Urinary bladder (tissue), 4 donors: ENCODE measurements at places on chromosomes 3 and 15. TPM values are rescaled to one million over a fixed set of nuclear protein-coding genes. Genes with fewer than 3 reads are reported as not detected.

ZNF662 gene
- polyA plus RNA-seq, result 5.1 TPM

PLCB2 gene
- 9.8 TPM for polyA plus RNA-seq

TBC1D21 gene
- polyA plus RNA-seq, result not detected

TM6SF1 gene
- 3.7 TPM for polyA plus RNA-seq

CFAP92 gene
- 0.62 TPM for polyA plus RNA-seq

TERB2 gene
- not detected for polyA plus RNA-seq

COLQ gene
- polyA plus RNA-seq, result 1.8 TPM

HRG gene
- 0.46 TPM for polyA plus RNA-seq

CD80 gene
- 0.08 TPM for polyA plus RNA-seq

ZIC1 gene
- not detected for polyA plus RNA-seq

APOD gene
- polyA plus RNA-seq, result 395 TPM

DNA sequence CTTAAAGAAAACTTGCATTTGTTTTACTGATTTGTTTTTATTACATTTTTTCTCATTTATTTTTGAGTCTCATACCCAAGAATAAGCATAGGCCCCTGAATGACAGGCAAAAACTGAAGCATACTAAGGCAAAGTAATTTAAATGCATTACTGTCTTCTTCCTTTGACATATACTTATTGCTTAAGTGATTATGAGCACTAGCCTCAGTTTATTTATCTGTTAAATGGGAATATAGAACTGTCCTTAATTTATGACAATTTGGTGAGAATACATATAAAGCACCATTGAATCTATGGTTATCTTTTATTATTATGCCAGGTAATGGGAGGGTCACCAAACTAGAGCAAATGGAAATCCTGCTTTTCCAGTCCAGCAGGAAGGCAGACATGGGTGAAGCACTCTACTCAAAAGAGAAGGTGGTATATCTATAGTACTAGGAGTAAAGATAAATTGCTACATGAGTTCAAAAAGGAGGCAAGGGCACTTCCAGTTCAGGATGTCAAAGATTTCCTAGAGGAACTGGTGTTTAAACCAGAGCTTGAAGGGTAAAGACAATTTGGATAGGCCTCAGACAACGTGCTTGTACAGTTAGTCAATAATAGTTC lies 435.0 kb downstream of the FOXP1 start:
- DNase-seq, result no peak

DNA sequence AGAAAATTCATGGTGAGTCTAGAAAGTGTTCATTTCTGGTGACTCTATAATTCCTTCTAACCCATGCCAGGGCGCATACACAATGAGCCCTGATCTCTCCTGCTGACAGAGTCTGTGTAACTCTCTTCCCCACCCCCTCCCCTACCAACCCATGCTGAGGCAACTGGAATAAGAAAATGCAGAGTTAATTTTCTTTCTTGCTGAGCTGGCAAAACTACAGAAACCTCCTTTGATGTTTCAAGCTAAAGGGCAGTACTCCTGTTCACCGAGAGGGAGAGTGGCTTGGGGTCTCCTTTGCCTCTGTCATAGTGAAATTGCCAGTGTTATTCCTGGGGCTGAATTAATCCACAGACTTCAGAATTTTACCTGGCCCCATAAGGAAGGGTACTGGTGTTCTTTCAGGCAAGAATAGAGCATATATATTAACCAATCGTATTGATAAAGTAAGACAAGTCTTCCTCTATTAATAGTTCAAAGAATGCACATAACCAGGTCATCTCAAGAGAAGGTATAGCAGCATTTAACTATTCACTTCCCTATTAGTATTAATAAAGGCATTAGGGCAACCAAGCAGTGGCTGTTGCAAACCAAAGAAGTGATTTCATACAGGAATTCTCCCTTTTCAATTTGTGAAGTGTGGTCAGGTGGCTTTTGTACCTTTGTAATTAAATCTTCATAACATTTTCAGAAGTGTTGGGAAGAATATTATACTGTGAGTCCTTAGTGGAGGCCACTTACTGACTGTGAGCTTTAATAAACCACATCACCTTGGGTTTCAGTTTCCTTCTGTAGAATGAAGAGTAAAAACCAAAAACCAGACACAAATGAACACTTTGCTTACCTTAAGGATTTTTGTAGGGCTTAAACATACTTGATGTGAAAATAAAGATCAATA lies 4.1 kb downstream of the GAP43 start:
- no peak for DNase-seq

GRCh38 chr3:45204136-45204535 lies 22.0 kb downstream of the TMEM158 start:
- DNase-seq, result no peak

- no peak for DNase-seq
Observed at GRCh38 chr3:85760342-85760741, 801.6 kb downstream of the CADM2 start.

GRCh38 chr3:33883538-33883950 lies 85.1 kb downstream of the PDCD6IP start:
- DNase-seq, result no peak

DNA sequence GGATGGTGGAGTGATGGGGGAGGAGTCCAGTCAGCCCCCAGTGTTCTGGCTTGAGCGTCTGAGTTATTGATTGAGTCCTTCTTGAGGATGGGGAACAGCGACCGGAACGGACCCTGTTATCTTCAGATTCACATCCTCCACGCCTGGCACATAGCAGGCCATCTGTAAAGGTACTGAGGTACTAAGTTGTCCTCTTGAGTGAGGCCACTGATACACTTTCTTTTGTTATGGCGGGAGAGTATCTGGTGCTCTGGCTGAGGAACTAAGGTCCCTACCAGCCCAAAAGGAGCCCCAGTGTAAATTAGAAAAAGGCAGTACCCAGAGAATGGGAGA lies 16.7 kb upstream of the HRH1 start:
- no peak for DNase-seq

- no peak for DNase-seq
Observed at GRCh38 chr3:11845651-11846050, 1.0 kb downstream of the TAMM41 start.

GRCh38 chr3:50297896-50298725 lies 1.1 kb downstream of the HYAL3 start:
- no peak for DNase-seq

GRCh38 chr15:48049736-48050135 lies 71.1 kb upstream of the SLC24A5 start:
- DNase-seq, result no peak

GRCh38 chr3:143060906-143061305 lies 58.7 kb upstream of the CHST2 start:
- DNase-seq, result no peak

- DNase-seq, result no peak
Observed at GRCh38 chr3:144242747-144243146, 271.1 kb downstream of the DIPK2A start.

GRCh38 chr15:64017082-64017588 lies 29.1 kb downstream of the DAPK2 start:
- DNase-seq, result no peak

DNA sequence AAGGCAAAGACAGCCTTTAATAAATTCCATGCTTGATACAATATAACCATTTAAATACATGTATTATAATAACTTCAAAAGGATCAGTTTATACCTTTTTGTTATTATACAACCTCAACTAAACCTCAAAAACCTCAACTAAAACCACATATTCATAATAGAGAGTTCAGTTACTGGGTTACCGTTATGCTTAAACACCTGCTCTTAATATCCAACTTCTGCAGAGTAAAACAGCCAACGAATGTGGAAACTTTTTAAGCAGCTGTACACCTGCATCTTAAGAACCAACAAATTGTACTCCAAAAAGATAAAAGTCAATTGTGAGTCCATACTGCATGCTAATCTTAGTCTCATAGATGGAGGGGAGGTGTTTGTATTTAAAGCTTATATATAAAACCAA lies 53.5 kb downstream of the TFDP2 start:
- DNase-seq, result no peak

DNA sequence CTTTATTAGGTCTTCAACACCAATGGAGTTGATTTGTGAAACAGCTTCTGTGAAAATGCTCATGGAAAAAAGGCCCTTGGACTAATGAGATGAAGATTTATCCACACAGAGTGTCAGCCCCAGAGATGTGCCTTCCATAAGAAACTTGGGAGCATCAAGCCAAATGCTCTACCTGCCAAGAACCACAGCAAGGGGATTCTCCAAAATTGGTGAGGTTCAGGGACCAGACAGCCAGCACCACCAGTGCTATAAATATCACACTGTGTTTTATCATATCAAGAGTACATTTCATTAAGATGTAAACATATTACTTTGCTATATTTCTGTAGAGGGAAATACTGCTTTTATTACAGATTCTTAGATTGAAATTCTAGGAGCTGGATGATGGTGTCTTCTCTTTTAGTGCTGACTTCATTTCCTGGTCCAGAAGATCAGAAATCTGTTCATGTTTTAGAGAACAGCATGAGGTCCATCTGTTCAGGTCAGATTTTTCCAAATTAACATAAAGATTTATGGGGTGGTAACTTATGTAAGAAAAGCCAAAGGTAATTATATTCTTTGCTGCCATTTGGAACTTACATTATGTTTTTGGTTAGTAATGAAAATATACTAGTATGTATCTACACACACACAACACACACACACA lies 17.7 kb downstream of the SLC35G2 start:
- DNase-seq, result no peak

DNA sequence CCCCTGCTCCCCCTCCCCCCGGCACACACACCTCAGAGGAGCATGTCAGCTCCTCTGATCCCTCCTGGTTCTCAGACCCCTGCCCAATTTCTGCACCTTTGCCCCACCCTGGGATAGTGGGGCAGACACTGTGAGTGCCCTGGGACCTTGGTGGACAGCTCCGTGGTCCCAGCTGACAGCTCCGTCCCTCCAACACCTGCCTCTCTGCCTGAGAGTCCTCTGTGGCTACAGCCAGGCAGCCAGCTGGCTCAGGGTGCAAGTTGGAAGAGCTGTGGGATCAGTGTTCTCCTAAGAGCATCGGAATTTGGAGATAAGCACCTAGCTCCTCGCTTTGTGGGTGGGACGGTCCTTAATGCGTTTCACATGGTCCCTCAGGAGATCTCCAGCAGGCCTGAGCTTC lies 43.7 kb upstream of the PGPEP1L start:
- no peak for DNase-seq

DNA sequence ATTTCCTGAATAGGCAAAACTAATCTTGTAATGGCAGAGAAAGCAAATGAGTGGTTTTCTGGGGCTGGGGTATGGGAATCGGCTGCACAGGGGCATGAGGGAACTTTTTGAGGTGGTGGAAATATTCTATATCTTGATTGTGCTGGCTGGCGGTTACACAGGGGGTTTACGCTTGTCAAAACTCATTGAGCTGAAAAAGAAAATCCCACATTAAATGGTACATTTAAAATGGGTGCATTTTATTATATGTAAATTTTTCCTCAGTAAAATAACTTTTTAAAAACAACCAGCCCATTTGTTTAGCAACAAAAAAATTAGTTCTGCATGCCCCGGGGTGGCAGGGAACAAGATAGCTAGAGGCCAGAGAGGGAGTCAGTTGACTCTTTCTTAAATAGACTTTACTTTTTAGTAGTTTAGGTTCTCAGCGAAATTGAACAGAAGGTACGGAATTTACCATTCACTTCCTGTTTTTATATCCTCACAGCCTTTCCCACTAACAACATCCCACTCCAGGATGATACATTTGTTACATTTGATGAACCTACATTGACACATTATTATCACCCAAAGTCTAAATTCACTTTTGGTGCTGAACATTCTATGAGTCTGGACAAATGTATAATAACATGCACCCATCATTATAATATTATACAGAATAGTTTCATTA lies 41.2 kb upstream of the BCL2A1 start:
- DNase-seq, result no peak

DNA sequence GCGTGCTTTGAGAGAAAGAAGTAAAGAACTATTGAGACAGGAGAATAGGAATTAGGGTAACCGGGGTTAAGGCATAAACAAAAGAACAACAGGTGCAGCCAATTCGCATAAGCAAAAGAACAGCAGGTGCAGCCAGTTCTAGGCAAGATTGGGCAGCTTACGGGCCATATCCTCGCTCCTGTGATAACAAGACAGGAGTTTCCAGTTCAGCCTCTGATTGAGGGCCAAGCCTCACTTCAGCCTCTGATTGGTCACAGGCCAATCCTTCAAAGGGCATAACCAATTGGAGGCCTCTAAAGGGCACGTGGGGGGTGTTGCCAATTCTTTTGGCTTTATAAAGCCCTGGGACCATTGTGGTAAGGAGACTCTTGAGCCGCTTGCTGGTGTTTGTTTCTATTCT lies 143.5 kb downstream of the GADL1 start:
- DNase-seq, result no peak

- DNase-seq, result no peak
Observed at GRCh38 chr3:153146191-153147053, 15.6 kb upstream of the RAP2B start.

- DNase-seq, result no peak
Observed at GRCh38 chr3:44098656-44099415, 142.8 kb upstream of the TOPAZ1 start.

DNA sequence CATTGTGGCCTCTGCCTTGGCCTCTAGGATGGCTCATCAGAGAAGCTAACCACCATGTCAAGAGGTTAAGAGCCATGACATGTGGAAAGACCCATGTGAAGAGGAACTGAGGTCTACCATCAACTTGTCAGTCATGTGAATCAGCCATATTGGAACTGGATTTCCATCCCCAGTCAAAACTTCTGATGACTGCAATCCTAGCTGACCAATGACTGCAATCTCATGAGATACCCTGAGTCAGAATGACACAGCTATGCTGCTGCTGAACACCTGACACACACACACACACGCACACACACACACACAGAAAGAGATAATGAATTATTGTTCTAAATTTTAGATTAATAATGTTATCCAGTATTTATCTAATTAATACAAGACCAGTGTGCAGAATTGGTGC lies 337.5 kb upstream of the LMCD1 start:
- no peak for DNase-seq
